ENCODE measurements at places on chromosomes 11 and 22.

GRCh38 chr11:109208121-109208520 lies 213.9 kb upstream of the C11orf87 start:
- DNase-seq: no peak

GRCh38 chr22:45865561-45866125 lies 111.3 kb downstream of the WNT7B start:
- DNase-seq: no peak

- DNase-seq: no peak
Measured at GRCh38 chr11:21650961-21651360, 541.9 kb upstream of the ANO5 start.

DNA sequence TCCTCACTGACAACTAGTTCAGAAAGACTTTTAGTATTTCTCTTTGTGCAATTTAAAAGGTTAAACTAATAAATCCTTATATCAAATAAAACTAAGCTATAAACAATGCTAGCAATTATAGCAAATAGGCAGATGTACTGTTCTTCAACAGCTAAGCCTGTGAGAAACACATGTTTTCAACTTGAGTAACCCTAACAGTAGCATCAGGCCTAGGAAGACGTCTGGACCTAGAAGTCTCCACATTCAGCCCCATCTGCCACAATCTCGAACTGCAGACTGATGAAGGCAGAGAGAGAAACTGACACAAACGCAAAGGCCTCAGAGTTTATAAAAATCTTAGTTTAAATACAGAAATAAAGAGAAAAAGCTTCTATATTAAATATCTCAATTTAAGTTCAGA lies 2.5 kb downstream of the ST13 start:
- DNase-seq: no peak

DNA sequence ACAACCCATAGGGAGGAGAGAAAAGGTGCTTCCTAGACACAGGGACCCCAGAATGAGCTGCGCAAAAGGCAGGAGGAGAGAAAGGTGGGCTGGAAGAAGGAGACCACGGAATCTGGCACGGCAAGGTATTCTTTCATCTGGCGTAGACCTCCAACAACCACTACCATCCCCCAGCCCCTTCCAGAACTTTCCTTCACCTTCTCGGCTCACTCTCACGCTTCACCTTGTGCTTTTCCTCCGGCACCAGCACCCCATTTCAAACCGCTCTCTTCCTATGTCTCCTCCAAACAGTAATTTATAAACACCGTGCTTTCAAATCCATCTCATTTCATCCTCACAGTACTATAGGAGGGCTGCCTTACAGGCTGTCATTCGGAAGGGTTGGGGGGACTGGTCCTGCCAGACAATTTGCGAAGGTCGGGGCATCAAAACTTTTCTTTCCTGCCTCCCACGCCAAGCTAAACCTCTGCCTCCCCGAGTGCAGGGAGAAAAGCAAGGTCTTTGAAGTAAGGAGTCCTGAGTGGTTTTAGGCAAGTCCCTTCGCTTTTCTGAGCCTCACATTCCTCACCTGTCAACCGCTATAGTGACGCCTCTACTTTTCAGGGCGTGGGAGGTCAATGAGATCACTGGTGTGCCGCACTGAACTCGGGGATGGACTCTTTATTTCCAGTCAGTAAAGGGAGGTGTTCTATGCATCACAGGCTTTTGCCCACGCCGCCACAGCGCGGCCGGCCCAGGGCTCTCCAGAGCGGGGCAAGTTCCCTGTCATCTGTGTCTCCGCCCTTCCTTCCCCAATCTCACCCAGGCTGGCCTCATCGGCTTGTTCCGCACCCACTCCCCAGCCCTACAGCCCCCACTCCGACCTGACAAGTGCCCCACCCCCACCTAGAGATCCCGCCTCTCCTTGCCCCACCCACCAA lies 800 bp downstream of the KCTD21 start:
- DNase-seq: peak; percentile 84

- no peak for DNase-seq
Measured at GRCh38 chr22:40703736-40704135, 24.5 kb downstream of the MCHR1 start.

- no peak for DNase-seq
Measured at GRCh38 chr11:104570078-104570701, 328.1 kb downstream of the CASP12 start.

DNA sequence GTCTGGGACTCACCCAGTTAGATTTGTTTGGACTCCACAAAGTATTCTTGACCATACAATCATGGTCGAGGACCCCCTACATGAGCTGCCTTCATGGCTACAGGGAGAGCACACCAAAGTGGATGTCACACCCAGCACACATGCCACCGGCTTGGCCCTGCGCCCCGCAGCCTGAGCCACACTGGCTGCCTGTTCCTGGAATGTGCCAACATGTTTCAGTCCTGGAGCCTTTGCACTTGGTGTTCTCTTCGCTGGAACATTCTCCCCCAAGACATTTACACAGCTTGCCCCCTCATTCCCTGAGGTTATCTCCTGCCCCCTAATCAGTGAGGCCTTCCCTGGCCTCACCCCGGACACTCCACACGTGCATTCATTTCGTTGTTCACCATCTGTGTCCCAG lies 46.0 kb downstream of the PPARA start:
- no peak for DNase-seq

- DNase-seq: no peak
Measured at GRCh38 chr11:35334385-35335090, 84.8 kb downstream of the SLC1A2 start.

DNA sequence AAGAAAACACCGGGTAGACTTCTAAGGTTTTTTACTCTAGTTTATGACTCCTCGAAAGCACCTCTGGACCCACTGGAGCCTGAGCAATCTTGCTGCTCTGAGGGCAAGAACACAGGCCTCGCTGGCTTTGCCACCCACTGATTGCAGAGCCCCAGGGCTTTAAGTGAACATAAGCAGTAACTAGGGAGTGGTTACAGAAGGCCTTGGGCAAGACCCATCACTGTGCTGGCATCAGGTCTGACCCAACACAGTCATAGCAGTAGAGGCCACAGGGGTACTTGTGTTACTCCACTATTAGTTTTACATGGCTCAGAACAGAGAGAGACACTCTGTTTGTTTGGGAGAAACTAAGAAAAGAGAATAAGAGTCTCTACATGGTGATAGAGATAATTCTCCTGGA lies 684.5 kb downstream of the FAM181B start:
- no peak for DNase-seq

DNA sequence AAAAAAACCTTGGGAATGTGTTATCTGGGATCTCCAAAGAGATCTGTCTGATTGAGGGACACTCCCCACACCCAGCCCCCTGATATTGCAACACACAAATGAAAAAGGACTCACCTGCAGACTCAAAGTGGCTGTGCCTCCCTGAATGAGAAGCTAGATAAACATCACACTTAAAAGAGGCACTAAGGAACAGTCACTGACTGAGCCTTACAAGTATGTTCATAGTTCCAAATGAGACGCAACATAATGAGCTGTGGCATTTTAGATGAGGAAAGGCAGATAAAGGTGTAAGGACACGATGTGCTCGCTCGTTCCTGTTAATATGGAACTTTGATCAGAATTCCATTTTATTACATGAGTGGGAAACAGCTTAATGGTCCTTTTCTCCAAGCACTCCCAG lies 21.0 kb upstream of the CFAP300 start:
- DNase-seq: no peak

DNA sequence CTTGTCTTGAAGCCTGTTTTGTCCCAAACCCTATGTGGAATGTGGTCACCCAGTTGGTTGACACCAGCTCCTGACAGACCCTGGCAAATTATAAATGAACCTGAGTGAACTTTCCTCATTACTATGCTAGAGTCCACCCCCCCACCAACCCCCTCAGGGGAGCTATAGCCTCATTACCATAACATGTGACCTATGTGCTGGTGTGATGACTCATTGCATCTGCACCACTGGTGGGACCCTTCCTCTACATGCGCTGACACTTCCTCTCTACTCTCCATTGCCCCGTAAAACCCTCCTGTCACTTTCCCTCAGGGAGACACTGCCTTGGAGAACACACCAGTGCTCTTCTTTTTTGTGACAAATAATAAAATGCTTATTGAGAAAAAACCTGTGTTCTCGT lies 105.0 kb upstream of the SESN3 start:
- DNase-seq: no peak

Data from activated CD8-positive, alpha-beta memory T cell treated with anti-CD3 and anti-CD28 coated beads, Interleukin-2, amount 50 U/mL, for 4 hours (primary cell).